ENCODE measurements at places on chromosomes 1 and 21.
A peak's percentile ranks its signal among the peaks of the same experiment; 100 is the strongest.

DNA sequence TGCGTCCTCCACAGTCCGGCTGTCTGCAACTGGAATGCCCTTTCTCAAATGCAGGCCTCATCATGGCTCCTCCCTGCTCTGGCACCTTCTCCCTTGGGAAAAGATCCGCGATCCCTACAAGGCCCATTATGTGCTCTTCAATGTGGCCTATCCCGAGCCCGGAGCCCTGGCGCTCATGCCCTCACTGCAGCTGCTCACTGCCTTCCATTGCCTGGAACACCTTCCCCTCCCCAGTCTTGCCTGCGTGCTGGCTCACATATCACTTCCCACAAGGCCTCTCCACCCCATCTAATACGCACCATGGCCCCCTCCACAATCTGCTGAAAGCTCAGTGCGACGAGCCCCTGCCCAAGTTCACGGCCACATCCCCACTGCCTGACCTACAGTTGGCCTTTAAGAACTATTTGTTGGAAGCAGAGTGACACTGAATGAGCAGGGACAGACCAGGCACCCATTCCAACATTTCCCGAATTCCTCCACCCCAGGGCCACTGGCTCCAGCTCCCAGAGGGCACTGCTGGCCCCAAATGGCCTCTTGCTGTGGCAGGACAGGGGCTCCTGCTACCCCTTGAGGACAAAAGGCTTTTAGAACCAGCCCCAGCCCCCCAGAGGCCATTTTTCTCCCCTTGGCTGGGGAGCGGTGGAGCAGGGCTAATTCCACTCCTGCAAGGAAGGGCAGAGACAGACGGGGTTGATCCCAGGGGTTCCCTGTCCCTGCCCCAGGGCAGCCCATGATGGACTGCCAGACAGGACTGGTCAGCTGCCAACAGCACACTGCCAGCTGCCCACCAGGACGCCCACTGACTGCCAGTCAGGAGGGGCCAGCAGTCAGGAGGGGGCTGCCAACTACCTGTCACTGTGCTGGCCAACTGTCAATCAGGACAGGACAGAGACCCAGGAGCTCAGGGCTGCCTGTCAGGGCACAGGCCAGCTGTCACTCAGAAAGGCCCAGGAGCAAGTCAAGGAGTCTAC is 64.8 kb downstream of the DHRS3 start:
- DNase-seq: no peak

GRCh38 chr1:217889401-217889800 is 258.3 kb downstream of the SPATA17 start:
- no peak for DNase-seq

- DNase-seq: no peak
Measured at GRCh38 chr21:42556476-42556875, 42.8 kb downstream of the SLC37A1 start.

- no peak for DNase-seq
Measured at GRCh38 chr1:116794804-116795481, 40.7 kb downstream of the CD2 start.

DNA sequence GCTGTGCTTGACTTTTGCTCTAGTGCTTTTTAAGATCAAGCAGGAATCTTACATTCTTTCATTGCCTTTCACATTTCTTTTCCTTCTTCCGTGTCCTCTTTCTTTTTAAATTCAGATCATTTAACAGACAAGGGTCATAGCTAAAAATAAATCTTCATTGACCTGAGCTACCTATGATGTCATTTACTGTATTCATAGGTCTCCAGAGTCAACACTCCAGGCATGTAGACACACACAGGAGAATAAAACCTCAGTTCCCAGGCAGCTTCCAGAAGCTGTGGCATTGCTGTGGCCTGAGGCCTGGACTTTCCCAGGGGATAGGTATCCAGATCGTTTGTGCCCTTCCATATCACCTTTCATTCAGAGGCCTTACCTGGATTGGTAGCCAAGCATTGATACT is 38.5 kb upstream of the ENAH start:
- no peak for DNase-seq

- peak; percentile 20 for DNase-seq
Measured at GRCh38 chr1:226646026-226646869, 92.8 kb downstream of the ITPKB start.

DNA sequence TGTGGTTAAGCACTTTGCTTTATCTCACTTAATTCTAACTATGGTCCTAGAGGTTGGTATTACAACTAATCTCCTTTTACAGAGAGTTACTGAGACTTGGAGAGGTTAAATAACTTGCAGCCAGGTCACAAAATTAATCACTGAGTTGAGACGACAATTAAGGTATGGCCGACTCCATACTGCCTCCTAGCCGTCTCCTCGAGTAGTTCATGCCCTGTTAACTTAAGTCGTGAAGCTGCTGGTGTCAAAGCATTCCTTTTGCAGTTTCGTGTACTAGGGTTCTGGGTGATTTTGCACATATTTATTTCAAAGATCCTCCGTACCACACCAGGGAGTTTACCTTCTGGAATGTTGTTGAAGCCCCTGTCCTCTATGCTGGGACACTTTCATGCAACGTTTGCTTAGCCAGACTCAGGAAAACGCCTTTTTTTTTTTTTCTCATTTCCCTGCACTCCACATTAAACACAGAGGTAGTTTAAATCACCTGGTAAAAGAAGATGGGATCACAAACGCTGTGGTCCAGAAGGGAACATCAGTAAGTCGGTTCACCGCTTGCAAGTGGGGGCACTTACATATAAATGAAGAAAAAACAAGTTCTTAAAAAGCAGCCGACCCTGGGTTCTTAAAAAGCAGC is 570 bp upstream of the NEK7 start:
- DNase-seq: peak; percentile 79

- DNase-seq: peak; percentile 79
Measured at GRCh38 chr1:44652445-44653106, 21.7 kb downstream of the TMEM53 start.

GRCh38 chr1:233033361-233033760 is 83.0 kb downstream of the NTPCR start:
- no peak for DNase-seq

- DNase-seq: peak; percentile 75
Measured at GRCh38 chr1:156889802-156890580, 3.5 kb upstream of the PEAR1 start.

DNA sequence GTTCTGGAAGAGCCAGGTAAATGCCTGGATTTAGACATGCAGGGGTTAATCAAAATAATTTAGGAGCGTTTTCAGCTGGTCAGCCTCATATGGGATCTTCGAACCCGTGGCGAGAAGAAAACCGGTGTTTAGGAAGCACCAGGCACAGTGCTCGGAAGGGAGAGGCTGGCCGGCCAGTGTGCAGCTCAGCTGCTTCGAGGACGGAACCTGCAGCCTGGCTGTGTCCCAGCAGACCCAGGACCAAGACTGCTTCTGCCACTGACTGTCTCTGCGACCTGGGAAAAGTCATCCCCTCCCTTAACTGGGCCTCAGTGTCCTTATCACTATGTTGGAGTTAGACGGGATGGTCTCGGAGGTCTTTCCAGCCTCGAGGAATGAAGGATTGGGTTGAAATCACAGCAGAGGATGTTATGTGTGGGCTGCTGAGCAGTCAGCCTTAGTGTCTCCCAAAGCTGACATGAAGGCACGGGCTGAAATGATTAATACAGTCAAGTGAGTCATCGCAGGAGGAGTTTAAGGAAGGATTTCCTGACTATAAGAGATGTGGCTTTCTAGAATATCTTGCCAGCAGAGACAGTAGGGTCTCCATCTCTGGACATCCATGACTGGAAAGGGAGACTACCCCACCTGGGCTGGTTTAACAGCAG is 20.8 kb downstream of the PPFIA4 start:
- DNase-seq: no peak

- DNase-seq: no peak
Measured at GRCh38 chr1:150791585-150791984, 16.5 kb downstream of the CTSK start.

DNA sequence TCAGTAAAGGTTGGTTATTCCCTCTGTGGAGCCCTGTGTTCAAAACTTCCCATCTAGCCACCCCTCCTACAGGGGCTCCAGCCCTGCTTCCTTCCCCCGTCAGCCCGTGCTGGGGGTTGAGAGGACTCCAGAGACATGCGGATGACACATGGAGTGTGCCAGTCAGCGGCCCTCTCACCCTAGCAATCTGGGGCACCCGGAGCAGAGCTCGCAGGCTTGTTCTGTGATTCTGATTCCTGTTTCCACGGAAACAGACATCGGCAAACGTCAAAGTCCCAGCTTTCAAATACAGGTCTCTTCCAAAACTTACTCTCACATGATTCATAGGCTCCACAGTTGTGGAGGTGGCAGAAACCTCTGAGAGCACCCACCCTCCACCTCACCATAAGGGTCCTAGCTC is 9.8 kb upstream of the SSBP3 start:
- no peak for DNase-seq

DNA sequence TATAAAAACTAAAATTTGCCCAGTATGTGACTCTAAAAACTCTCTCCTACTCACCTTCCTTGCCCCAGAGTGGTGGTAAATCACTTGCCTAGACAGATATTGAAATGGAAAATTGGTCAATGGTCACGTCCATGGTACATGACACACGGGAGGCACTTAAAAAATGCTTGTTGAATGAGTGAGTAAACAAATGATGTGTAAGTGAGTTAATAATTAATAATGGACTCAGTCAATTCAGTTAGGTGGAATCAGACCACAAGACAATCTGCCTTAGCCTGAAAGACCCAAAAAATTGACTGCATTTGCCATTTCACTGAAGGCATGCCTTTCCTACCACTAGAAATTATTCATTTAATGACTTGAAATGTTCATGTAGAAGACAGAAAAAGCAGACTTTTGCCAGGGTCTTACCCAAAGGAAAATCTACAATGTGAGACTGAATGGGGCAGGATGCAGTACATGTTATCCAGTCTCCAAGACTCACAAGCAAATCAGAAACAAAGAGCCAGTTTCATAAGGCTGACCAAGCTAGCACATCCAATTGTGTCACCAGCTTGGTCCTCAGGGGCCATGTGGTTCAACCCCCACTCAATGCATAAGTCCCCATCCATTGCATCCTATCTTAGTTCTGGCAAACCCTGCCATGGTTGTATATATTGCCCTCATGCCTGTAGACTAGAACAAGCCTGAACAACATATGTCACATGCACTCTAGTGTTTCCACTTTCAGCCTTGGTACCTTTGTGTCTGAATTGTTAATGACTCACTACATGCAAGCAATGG is 73.6 kb downstream of the TBX15 start:
- DNase-seq: no peak

- DNase-seq: no peak
Measured at GRCh38 chr1:97277891-97278654, 556.5 kb downstream of the PTBP2 start.

DNA sequence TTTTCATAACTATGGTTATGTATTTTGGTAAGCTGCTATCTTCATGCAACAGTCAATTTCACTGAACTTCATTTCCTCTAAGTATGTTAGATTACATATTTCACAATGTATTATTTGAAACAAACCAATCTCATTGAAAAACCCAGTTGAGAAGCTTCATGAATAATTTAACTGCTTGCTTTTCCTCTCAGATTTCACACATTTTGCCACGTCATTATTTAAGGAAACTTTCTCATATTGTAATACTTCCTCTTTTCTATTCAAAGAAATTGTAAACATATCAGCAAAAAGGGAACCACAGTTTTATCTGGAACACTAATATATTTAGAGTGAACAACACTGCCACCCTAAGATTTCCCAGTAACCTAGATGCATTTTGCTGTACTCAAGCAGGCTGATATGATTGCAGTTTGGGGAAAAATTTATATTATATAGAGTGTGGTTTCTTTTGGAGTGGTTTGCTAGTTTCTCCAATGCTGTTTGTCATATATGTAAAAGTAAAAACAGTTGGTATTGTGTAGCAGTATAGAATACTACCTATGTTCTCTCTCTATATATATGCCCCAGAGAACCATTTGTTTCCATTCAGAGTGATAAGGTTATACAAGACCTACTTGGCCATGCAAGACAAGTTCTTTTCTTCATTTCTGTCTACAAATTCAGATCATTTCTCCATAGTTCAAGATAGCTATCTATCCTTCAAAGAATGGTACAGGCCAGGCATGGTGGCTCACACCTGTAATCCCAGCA is 28.4 kb upstream of the AHCTF1 start:
- no peak for DNase-seq

- no peak for DNase-seq
Measured at GRCh38 chr1:113091988-113092594, 19.1 kb downstream of the LRIG2 start.

DNA sequence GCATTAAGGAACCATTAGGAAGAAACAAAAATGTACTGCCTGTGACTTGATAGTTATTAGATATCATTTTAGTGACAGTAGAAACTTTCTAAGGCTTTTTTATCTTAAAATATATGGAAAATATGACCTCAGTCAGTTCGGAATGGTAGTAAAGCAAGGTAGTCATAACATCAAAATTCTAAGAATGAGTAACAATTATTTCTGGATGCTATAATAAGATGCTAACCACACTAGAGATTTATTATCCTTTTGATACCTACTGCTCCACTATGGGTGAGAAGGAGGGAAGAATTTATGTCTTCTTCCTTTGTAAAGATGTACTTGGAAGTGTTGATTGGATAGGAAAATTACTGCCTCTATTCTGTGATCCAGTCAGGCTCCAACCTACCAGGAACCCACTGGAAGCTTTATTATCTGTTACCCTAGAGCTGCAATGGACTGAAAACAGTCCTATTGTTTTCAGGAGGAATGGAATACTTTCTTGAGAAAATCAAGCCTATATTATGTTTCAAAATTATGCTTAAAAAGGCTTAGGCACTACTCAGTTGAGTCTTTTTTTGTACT is 8.8 kb downstream of the FMN2 start:
- DNase-seq: no peak

DNA sequence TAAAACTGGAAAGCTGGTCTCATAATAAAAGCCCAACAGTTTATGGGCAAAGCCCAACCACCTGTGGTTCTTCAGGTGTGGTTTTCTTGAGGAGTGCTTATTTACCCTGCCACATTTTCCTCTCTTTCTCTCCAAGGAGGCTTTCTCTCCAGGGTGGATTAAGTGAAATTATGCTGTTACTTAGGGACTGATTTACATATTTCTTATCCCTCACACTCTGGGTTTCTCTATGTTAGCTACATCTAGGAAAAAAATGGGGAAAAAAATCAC is 4.8 kb downstream of the TBX19 start:
- no peak for DNase-seq

GRCh38 chr1:119680723-119681122 is 31.0 kb upstream of the PHGDH start:
- DNase-seq: no peak

DNA sequence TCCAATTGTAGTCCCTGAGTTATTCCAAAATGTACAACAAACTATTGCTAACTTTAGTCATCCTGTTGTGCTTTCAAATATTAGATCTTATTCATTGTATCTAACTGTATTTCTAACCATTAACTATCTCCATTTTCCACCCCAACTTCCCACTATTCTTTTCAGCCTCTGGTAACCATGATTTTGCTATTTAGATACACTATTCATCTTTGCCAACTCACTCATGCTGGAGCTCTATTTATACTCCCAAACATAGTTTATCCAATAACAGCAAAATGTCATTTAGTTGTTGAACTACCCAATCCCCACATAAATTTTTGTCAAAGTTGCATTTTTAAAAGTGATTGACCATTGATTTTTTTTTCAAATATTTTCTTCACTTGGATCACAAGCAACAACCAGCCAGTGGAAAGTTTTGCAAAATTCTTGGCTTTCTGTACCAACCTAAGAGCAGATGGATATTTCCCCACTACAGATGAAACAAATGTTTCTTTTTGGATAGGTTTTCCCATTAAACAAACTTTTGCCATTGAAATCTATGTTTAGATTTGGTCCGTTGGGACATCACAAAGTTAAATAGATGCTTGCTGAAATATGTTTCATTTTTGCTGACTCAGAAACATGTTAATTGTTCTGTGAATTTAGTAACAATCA is 866.0 kb downstream of the LTN1 start:
- DNase-seq: no peak

All from CD4-positive, alpha-beta T cell treated with Interleukin-17A for 4 hours (primary cell).